Ascending aorta (tissue), 2 donors: ENCODE measurements at places on chromosomes 3 and 15. TPM values are rescaled to one million over a fixed set of nuclear protein-coding genes. Genes with fewer than 3 reads are reported as not detected.

The TBC1D23 gene
- 56.9 TPM for total RNA-seq

GRCh38 chr3:136973352-136973751 is 15.6 kb downstream of the IL20RB start:
- H3K4me1 ChIP-seq: no peaks in the 10 kb centered on the region
- no peaks in the 10 kb centered on the region for H3K27me3 ChIP-seq
- DNase-seq: no peak
- H3K27ac ChIP-seq: no peak overlapping the region

DNA sequence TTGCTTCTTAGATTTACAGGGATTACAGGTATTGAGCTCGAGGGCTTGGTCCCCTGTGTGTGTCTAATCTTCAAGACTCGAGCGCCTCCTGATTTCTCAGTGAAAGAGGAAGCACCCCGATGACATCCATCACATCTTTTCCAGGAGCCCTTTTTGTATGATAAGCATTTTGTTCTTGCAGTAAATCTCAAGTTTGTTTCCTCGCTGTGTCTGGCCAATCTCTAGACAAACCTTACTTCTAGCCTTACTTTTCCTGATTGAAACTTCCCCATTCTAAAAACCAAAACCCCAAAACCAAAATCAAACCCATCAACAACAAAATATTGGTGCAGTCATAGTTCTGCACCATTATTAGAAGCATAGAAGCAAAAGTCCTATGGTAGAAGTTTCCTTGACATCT is 286.0 kb downstream of the NFKBIZ start:
- H3K4me3 ChIP-seq: no peak overlapping the region
- H3K36me3 ChIP-seq: no peaks in the 10 kb centered on the region
- H3K4me1 ChIP-seq: peaks cover 10% of the 10 kb centered on the region
- H3K27me3 ChIP-seq: no peaks in the 10 kb centered on the region
- DNase-seq: no peak

GRCh38 chr3:156102267-156102931 is 18.0 kb upstream of the KCNAB1 start:
- no peaks in the 10 kb centered on the region for H3K27me3 ChIP-seq
- no peaks in the 10 kb centered on the region for H3K36me3 ChIP-seq
- H3K4me1 ChIP-seq: peaks cover 4% of the 10 kb centered on the region
- H3K27ac ChIP-seq: peak overlapping the region; percentile 22
- no peak overlapping the region for H3K4me3 ChIP-seq

- H3K4me1 ChIP-seq: no peaks in the 10 kb centered on the region
- DNase-seq: no peak
- H3K27me3 ChIP-seq: no peaks in the 10 kb centered on the region
- H3K27ac ChIP-seq: no peak overlapping the region
These were observed 82.0 kb upstream of the PDZRN3 start for GRCh38 chr3:73706771-73707170.

DNA sequence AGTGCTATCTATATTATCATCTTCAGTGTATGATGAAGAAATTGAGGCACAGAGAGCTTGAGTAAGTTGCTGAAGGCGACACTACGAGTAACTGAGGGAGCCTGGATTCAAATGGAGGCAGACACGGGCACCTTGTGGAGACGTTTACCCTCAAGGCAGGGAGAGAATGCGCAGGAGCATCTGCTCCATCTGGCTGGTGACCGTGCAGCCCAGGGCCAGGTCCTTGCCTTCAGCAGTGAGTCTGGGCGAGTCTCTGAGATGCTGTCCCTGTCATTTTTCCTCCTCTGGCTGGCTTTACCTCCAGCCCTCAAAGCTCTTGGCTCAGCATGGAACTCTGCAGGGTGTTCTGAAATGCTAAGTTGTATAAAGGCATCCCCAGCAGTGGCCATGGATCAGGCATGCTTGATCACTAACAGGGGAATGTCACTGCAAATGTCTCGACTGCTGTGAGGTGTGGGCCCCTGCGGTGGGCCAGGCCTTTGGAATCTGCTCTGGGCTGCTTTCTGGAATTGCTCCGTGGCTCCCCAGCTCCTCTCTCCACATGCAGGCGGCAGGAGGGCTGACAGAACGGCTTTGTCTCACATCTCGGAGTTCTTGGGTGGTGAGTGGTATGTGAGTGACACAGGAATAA is 19.7 kb downstream of the SPSB4 start:
- no peak for DNase-seq
- no peaks in the 10 kb centered on the region for H3K27me3 ChIP-seq

DNA sequence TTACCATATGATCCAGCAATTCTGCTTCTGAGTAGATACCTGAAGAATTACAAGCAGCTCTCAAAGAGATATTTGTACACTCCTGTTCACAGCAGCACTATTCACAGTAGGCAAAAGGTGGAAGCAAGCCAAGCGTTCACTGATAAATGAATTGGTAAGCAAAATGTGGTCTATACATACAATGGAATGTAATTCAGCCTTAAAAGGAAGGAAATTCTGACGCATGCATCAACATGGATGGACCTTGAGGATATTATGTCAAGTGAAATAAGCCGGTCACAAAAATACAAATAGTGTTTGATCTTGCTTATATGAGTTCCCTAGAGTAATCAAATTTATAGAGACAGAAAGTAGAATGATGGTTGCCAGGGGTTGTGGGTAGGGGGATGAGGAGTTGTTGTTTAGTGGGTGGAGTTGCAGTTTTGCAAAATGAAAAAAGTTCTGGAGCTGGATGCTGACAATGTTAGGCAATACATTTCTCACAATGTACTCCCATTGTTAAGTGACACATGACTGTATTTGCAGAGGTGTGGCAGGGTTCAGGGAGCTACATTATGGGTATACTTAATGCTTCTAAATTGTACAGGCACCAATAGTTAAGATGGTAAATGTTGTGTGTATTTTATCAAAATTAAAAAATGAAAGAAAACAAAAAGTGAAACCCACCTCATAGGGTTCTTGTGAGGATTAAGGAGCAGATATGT is 26.7 kb downstream of the SLC6A1 start:
- DNase-seq: no peak
- no peaks in the 10 kb centered on the region for H3K27me3 ChIP-seq
- no peak overlapping the region for H3K27ac ChIP-seq
- H3K4me3 ChIP-seq: no peak overlapping the region
- no peaks in the 10 kb centered on the region for H3K36me3 ChIP-seq
